NCI-H1694 (cell line): ENCODE measurements at places on chromosomes 12 and 14.

GRCh38 chr14:91280129-91280528 lies 35.6 kb upstream of the GPR68 start:
- no peak for DNase-seq

- DNase-seq, result no peak
Observed at GRCh38 chr12:53980802-53981496, 4.0 kb upstream of the HOXC10 start.

- DNase-seq, result no peak
Observed at GRCh38 chr14:67919259-67920032, 99.9 kb downstream of the RAD51B start.

- DNase-seq, result no peak
Observed at GRCh38 chr14:54579621-54580020, 12.7 kb downstream of the SAMD4A start.

DNA sequence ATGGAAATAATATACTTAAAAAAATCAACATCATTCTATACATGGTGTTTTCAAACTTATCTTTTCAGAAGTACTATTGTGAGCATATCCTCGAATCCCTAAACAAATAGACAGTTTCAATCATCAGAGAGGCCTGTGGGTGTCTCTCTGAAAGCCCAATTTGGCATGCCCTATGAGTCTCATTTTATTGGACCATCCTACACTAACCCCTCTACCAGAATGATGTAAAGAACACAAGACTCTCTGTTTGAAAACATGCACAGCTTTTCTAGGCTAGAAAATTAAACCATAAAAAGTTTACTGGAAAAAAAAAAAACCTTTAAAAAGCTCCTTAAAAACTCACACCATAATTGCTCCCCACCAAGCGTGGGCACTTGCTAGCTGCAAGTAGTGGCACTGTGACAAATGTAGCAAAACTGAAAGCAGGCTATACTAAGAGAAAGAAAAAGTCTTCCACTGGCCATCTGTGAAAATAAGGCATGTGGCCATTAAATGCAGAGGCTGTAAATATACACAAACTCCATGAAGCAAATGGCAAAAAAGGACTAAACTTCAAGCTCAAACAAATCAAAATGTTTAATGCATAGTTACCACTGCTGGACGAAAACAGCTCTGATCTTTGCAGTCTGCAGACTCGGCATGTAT lies 394.2 kb downstream of the SOX5 start:
- DNase-seq, result no peak

- DNase-seq, result no peak
Observed at GRCh38 chr12:90393089-90393488, 561.9 kb downstream of the CCER1 start.

GRCh38 chr12:82437744-82438143 lies 79.4 kb downstream of the METTL25 start:
- DNase-seq, result no peak

GRCh38 chr12:79143803-79144202 lies 279.2 kb downstream of the SYT1 start:
- no peak for DNase-seq

DNA sequence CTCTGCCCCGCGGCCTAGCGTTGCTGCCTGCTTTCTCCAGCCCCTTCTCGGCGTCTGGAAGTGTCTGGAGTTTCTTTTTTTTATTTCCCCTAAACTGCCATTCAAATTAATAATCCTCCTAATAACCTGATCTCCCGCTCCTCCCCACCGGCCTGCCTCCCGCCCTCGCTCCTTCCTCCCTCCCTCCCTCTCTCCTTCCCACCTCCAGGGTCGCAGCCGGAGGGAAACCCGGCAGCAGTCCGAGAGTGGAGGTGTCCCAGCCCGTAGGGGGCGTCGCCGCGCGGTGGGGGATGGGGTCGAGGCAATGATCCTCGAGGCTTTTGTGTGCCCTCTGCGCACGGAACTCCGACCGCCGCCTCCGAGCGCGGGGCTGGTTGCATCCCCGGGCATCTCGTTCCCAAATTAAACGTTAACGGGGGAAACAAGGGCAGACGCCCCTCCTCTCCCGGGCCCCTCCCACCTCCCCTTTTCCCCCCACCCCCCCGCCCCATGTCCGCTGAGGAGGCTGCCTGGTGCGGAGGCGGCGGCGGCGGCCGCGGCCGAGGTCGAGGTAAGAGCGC lies 1.0 kb upstream of the SOCS2 start:
- DNase-seq, result no peak

DNA sequence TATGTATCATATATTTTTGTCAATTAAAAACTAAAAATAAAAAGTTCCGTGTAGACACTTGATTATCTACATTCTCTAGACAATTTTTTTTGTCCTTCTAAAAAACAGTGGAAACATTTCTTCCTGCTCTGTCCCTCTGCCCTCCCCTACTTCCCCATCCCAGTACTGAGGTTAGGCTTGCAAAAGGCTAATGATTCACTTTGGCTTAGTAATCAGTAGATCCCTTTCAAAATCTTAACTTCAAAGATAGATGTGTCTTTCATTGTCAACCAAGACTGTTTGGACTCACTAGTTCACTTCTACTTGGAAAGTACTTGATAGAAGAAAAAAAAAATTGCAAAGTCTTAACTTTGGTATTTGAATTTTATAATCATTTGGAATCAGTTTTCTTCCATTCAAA lies 3.8 kb downstream of the SETD3 start:
- no peak for DNase-seq

GRCh38 chr14:105529319-105529568 lies 2.9 kb downstream of the TMEM121 start:
- DNase-seq, result no peak

GRCh38 chr12:49200919-49201594 lies 12.2 kb upstream of the TUBA1A start:
- DNase-seq, result peak; percentile 47

DNA sequence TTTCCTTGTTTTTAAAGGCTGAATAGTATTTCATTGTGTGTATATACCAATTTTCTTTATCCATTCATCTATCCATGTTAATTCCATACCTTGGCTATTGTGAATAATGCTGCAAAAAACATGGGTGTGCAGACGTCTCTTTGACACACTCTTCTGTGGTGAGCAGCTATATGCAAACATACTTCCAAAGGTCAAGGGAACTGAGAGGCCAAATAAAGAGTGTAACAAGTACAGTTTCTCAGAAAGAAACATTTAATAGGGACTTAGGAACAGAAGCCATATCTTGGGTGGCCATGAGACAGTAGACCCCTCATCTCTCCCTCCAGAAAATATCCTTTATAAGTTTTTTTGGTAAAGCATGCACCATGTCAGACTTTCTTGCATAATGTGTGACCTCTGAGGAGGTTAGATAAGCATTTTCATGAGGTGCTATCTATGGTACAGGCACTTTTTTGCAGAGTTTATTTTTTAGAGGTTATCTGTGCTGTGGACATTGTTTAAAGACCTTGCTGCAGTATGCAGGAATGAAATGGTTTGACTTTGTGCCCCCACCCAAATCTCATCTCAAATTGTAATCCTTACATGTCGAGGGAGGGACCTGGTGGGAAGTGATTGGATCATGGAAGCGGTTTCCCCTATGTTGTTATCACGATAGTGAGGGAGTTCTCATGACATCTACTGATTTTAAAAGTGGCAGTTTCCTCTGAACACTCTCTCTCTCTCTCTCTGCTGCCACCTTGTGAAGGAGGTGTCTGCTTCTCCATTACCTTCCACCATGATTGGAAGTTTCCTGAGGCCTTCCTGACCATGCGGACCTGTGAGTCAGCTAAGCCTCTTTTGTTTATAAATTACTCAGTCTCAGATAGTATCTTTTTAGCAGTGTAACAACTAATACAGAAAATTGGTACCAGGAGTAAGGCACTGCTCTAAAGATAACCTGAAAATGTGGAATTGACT lies 1202.3 kb downstream of the GALC start:
- no peak for DNase-seq

DNA sequence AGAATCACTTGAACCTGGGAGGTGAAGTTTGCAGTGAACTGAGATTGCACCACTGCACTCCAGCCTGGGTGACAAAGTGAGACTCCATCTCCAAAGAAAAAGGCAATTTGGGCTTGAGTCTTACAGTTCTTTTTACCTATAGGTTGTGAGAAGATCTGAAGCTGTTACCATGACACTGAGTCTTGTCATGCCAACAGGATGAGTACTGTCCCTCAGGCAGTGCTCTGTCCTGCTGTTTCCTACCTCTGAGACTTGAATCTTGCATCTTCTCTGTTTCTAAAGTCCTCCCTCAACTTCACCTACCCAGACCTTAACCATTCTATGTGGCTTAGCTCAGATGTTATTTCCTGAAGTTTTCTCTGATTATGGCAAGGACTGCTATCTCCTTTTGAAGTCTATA lies 400.8 kb upstream of the PRICKLE1 start:
- DNase-seq, result no peak

DNA sequence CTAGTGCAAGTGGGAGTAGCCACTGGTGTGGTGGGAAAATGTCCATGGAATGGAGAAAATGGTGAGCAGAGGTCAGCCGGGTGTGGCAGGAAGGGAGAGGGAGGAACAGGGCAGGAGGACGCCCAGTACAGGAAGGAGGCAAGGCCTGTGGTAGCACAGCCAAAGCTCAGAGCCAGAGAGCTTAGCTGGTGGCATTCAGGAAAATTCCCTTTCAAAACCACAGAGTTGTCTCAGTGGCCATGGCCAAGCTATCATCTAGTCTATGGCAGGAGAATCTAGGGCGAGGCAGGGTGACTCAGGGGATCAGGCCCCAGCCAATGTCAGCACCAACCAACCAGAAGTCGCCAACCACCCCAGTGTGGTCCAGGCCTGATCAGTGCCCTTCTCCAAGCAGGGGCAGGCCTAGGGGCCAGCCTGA lies 67.7 kb upstream of the DDX11 start:
- DNase-seq, result no peak

DNA sequence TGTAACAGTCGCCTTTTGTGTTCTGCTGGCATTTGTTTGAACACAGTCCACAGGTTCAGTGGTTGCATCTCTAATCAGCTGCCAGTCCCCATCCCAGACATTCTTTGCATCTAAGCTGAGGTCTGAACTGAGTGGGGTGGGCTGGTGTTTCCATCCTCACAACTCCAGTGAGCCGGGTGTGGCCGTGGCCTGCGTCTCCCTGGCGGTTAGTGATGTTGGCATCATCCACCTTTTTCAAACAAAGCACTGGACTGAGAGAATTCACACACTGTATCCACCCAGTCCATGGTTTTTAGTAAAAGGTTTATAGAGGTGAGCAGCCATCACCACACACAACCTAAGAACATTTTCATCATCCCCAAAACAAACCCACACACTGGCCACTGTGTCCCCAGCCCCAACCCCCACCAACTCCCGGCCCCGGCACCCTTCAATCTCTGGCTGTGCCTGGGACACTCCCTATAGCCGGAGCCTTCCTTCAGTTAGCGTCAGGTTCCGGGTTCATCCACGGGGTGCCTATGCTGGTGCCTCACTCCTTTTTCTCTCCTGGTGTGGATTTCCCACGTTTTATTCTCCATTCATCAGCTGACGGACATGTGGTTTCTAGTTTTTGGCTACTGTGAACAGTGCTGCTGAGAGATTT lies 6.5 kb downstream of the DDX51 start:
- no peak for DNase-seq

DNA sequence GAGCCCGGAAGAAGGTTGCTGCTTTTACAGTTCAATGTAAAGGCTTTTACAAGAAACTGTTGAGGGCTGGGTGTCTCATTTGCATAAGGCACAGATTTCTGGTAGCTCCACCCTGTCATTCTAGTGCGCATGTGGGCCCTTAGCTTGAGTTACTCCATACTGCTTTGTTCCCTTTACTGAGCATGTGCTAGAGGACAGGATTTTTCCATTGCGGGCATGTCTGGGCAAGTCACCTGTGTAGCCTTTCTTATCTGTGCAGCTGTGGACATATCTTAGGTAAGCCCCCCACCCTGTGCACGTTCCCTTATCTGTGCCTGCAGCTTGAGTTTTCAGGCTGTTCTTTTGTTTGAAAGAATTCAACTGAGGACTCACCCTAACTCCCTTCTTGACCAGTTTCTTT lies 56.2 kb upstream of the ARHGAP5 start:
- no peak for DNase-seq

DNA sequence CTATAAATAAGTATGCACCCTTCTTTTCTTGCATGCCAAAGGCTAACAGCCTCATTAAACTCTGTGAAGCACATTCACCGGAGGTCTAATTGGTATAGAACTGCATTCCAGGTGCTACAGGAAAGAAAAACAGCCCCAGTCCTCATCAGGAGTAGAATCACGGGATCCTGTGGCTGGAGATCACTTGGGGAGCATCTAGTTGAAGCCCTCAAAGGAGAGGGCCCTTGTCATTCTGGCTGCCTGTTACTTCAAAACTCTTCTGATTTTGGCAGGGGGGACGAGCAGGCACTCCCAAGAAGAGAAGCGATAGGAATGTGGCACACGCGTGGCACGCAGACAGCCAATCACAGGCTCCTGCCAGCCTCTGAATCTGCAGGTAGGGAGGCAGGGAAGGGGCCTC lies 154.4 kb downstream of the TTC7B start:
- DNase-seq, result peak; percentile 19

DNA sequence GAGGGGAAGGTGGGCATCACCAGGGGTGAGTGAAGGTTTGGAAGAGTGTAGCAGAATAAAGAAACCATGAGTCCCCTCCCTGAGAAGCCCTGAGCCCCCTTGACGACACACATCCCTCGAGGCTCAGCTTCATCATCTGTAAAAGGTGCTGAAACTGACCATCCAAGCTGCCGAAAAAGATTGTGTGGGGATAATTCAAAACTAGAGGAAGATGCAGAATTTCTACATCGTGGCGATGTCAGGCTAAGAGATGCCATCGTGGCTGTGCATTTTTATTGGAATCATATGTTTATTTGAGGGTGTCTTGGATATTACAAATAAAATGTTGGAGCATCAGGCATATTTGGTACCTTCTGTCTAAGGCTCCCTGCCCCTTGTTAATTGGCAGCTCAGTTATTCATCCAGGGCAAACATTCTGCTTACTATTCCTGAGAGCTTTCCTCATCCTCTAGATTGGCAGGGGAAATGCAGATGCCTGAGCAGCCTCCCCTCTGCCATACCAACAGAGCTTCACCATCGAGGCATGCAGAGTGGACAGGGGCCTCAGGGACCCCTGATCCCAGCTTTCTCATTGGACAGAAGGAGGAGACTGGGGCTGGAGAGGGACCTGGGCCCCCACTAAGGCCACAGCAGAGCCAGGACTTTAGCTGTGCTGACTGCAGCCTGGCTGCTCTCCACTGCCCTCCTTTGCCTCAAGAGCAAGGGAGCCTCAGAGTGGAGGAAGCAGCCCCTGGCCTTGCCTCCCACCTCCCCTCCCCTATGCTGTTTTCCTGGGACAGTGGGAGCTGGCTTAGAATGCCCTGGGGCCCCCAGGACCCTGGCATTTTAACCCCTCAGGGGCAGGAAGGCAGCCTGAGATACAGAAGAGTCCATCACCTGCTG lies 7.0 kb downstream of the SERPINA1 start:
- peak; percentile 65 for DNase-seq

GRCh38 chr12:53207042-53207441 lies at the start of gene ITGB7:
Gene ITGB7 (minus strand): TSS chr12:53207251. CDS start chr12:53200443, 6,808 bp downstream.
- no peak for DNase-seq
